ENCODE measurements at places on chromosomes 3 and 15. TPM values are rescaled to one million over a fixed set of nuclear protein-coding genes. Genes with fewer than 3 reads are reported as not detected.

C15orf40 gene
- total RNA-seq, result 11.7 TPM

MRPL3 gene
- total RNA-seq, result 51.2 TPM

IL17RB gene
- 0.28 TPM for total RNA-seq

ABHD5 gene
- total RNA-seq, result 28.6 TPM

B2M gene
- 1,131 TPM for total RNA-seq

DNA sequence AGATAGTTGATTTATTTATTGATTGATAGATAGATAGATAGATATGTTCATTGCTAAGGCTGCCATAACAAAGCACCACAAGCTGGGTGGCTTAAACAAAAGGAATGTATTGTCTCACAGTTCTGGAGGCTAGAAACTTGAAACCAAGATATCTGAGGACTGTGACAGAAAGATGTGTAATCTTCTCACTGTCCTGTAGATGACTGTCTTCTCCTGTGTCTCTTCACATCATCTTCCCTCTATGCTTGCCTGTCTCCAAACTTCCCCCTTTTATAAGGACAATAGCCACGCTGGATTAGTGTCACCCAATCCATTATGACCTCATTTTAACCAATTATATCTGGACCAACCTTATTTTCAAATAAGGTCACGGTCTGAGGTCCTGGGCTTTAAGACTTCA is 40.9 kb downstream of the GNB4 start:
- H3K27ac ChIP-seq, result no peak overlapping the region
- DNase-seq, result no peak
- H3K4me1 ChIP-seq, result no peaks in the 10 kb centered on the region
- H3K27me3 ChIP-seq, result no peaks in the 10 kb centered on the region
- H3K4me3 ChIP-seq, result no peak overlapping the region

DNA sequence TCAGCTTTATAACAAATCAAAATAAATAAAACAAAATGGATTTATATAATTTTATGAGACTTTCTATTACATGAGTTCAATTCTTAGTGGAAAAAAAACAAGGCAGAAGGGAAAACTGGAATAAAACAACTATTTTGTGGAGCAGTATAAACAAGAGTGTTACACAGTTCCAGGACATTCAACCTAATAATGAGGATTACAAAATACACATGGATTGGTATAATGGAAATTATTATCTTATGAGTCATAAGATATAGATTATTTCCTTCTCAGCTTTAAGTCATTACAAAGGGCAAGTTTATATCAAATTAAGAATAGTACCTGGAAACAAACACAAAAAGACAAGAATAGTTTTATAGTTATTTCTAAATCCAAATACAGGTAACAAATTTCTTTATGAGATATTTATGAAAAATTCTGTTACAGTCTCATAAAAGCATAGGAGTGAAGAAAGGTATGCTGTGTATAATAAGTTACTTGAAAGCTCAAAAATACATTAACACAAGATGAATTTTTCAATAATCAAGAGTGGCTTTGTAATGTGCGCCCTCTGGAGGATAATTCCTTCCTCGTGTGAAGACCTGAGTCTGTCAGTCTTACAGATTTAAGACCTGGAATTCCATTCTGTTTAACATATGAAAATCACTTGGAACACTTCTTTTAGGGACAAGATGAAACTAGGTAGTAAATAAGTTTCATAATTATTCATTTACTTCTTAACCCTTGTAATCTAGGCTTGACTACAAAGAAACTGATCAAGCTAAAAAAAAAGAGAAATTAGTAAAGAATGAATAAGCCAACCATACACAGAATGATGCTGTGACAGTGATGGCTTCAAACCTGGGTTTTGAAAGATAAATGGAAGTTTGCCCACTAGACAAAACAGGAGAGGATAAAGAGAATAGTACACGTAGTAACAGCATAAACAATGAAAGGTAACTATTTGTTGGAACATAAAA is 9.5 kb downstream of the COPS2 start:
- H3K4me3 ChIP-seq, result no peak overlapping the region
- H3K27ac ChIP-seq, result no peak overlapping the region
- H3K4me1 ChIP-seq, result no peaks in the 10 kb centered on the region
- H3K36me3 ChIP-seq, result peaks cover 37% of the 10 kb centered on the region
- no peak for DNase-seq
- H3K27me3 ChIP-seq, result no peaks in the 10 kb centered on the region

DNA sequence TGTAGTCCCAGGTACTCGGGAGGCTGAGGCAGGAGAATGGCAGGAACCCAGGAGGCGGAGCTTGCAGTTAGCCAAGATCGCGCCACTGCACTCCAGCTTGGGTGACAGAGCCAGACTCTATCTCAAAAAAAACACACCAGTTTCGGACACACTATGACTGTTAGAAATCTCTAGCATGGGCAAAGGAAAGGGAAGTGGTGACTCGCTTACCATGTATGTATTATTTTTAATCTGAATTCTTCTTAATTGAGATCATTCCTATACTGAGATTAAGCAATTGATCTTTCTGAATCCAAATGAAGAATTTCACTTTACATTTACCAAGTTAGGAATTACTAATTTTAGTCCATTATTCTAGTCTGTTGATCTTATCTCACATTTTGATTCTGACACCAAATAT is 459.2 kb upstream of the ALCAM start:
- DNase-seq, result no peak
- H3K27ac ChIP-seq, result no peak overlapping the region
- no peaks in the 10 kb centered on the region for H3K27me3 ChIP-seq
- no peaks in the 10 kb centered on the region for H3K4me1 ChIP-seq

DNA sequence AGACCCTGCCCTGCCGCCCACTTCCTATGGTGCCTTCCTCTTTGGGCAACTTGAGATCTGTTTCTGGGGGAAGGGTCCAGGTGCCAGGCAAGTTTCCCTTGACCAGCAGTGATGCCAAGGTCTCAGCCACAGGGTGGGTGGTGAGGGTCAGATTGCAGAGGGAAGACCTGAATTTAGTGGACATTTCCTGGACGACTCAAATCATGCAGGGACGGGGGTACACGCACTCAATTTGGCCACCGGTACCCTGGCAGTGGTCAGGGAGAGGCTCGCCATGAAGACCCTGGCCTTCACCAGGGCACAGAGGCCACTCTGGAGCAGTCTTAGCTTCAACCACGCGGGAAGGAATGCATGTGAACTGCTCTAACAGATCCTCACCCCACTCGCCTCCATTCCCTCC is 1.5 kb upstream of the GRIP2 start:
- H3K4me1 ChIP-seq, result peaks cover 22% of the 10 kb centered on the region
- H3K4me3 ChIP-seq, result no peak overlapping the region
- no peaks in the 10 kb centered on the region for H3K27me3 ChIP-seq
- H3K27ac ChIP-seq, result no peak overlapping the region
- no peaks in the 10 kb centered on the region for H3K36me3 ChIP-seq
- DNase-seq, result no peak

GRCh38 chr3:26058901-26059321 is 269.0 kb downstream of the OXSM start:
- no peaks in the 10 kb centered on the region for H3K4me1 ChIP-seq
- no peaks in the 10 kb centered on the region for H3K36me3 ChIP-seq
- no peak overlapping the region for H3K27ac ChIP-seq
- H3K27me3 ChIP-seq, result no peaks in the 10 kb centered on the region
- H3K4me3 ChIP-seq, result no peak overlapping the region
